ENCODE measurements at places on chromosomes 1 and 21.
A peak's percentile ranks its signal among the peaks of the same experiment; 100 is the strongest.

DNA sequence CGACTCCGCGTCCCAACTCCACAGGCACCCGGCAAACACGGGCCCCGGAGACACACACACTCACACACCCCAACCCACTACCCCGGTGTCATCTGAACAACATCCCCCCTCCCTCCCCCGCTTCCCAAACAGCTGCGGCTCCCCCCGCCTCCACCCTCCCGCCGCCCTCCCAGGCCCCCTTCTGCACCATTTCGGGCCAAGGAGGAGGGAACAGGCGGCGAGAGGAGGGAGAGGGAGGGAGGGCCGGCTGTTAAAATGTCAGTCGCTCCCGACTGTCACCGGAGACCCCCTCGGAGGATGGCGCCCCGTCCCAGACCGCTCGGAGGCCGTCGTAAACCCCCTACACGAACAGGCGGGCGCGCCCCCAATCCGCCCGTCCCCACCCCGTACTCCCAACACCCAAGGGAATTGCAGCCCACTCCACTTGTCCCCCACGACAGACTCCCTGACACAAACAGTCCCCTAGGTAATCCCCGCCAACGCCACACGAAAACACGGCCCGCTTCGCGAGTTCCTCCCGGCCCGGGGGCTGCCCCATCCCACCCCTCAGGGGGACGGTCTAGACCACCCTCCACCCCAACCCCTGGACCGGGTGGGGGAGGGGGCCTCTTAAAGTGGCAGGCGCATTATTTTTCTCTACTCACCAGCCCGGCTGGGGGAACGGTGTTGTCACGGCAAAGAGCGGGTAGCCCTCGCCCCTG lies 583 bp downstream of the MEF2D start:
- DNase-seq, result no peak
- peaks cover 2% of the 10 kb centered on the region for H3K36me3 ChIP-seq
- H3K4me1 ChIP-seq, result peaks cover 59% of the 10 kb centered on the region
- H3K4me3 ChIP-seq, result peak overlapping the region; percentile 89
- no peaks in the 10 kb centered on the region for H3K27me3 ChIP-seq

DNA sequence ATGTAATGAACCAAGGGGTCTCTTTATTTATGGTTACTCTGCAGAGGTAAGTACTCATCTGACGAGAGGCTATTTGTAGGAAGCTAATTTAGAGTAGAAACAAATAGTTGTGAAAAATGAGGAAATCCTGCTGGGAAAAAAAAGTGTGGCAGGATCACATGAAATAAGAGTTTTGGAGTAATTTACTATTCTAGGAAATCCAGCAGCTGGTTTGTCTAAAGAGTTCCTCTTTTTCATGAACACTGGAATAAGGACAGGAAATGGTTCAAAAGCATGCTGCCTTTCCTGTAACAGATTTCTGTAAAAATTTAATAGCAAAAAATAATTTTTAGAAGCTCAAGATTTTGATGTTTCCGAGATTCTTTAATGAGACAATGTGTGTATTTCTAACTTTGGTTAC lies 177.3 kb downstream of the CHRM3 start:
- no peak overlapping the region for H3K27ac ChIP-seq
- H3K4me3 ChIP-seq, result no peak overlapping the region
- no peaks in the 10 kb centered on the region for H3K36me3 ChIP-seq
- H3K27me3 ChIP-seq, result no peaks in the 10 kb centered on the region
- no peaks in the 10 kb centered on the region for H3K4me1 ChIP-seq

DNA sequence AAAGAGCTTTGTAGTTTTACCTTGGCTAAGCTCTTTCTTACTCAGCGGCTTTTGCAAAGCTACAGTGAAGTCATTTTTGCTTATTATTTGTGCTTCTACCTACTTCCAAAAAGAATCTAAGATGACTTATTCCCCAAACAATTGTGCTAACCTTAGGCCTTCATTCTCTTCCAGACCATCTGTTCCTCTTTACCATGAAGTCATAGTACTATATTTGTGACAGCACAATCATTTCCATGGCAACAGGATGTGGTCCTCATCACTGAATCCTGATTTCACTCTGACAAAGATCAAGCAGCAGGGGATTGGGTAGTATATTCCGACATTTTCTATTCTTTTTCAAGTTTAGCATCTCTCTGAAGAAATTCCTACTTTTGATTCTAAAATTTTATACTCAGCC lies 24.8 kb upstream of the NMNAT2 start:
- H3K27ac ChIP-seq, result no peak overlapping the region
- peak; percentile 20 for DNase-seq
- no peaks in the 10 kb centered on the region for H3K36me3 ChIP-seq
- no peaks in the 10 kb centered on the region for H3K4me1 ChIP-seq

GRCh38 chr1:20983297-20983889 lies 193.3 kb downstream of the EIF4G3 start:
- no peaks in the 10 kb centered on the region for H3K4me1 ChIP-seq
- H3K27ac ChIP-seq, result no peak overlapping the region
- no peaks in the 10 kb centered on the region for H3K27me3 ChIP-seq
- H3K4me3 ChIP-seq, result no peak overlapping the region
- no peak for DNase-seq

DNA sequence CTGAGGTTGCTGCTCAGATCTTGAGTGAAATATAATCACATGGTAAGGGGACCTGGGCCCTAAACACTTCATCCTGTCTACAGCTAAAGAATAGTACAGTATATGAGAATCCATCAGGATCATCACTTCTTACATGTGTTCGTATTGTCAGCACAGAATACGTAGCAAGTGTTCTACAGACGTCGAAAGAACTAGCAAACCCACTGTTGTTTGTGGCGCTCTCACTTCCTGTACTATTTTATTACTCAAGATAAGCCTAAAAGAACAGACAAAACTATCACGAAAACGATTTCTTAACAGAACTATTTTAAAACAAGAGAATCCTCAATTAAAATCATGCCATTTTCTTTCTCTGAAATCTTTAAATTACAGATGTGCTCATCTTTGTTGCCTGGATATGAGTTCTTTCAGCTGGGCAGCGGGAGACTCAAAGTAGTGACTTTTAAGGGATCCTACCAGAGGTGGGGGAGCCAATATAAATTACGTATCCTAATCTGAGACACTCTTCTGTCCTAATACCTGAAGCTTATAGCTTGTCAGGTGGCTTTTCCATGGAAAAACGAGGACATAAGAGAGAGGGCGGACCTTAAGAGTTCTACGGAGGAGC lies 724 bp downstream of the ST7L start:
- H3K27me3 ChIP-seq, result no peaks in the 10 kb centered on the region
- H3K36me3 ChIP-seq, result no peaks in the 10 kb centered on the region
- H3K4me3 ChIP-seq, result peak overlapping the region; percentile 97
- DNase-seq, result peak; percentile 32
- H3K4me1 ChIP-seq, result peaks cover 3% of the 10 kb centered on the region

DNA sequence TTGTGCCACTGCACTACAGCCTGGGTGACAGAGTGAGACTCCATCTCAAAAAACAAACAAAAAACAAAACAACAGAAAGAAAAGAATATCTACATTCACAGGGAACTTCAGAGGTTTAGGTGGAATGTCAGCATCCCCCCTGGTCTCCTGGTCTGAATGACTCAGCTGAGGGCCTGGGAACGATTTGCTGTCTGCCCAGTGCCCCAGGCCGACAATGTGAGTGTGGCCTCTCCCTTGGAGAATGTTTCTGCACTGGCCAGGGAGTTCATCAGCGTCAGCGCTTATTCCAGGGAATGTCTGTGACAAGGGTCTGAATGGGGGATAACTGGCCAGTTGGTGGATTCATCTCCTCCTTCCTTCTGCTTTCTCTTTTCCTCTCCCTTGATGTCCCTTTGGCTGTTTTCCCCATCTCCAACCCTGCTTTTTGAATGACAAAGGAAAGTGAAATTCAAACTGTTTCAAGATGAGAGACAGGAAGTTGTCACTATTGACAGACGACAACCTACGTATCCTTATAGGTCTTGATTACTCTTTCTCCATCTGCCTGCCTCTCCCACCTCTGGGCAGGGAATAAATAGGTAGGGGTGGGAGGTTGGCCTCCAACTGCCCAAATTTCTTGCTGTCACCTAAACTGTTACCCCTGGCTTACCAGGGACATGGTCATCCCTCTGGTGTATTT lies 213.1 kb downstream of the HHAT start:
- H3K4me1 ChIP-seq, result no peaks in the 10 kb centered on the region
- DNase-seq, result peak; percentile 47
- no peaks in the 10 kb centered on the region for H3K27me3 ChIP-seq
- H3K36me3 ChIP-seq, result no peaks in the 10 kb centered on the region

DNA sequence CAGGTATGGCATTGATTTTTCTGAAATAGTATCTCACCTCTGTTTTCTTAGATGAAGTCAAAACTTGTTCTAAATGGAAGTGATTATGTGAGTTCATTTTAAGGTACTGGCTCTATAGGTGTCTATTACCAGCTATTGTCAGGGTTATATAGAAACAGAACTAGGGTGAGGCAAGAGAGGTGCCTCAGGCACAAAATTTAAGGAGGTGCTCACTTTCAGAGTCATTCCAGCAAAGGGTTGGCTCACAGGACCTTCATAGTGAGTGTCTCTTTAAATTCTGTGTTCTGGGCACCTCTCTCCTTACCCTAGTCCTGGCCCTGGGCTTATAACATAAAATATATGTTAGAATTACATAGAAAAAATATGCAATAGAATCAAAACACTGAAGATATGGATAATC lies 49.3 kb downstream of the KIAA0319L start:
- H3K36me3 ChIP-seq, result no peaks in the 10 kb centered on the region
- no peaks in the 10 kb centered on the region for H3K27me3 ChIP-seq
- H3K27ac ChIP-seq, result no peak overlapping the region
- no peak overlapping the region for H3K4me3 ChIP-seq

DNA sequence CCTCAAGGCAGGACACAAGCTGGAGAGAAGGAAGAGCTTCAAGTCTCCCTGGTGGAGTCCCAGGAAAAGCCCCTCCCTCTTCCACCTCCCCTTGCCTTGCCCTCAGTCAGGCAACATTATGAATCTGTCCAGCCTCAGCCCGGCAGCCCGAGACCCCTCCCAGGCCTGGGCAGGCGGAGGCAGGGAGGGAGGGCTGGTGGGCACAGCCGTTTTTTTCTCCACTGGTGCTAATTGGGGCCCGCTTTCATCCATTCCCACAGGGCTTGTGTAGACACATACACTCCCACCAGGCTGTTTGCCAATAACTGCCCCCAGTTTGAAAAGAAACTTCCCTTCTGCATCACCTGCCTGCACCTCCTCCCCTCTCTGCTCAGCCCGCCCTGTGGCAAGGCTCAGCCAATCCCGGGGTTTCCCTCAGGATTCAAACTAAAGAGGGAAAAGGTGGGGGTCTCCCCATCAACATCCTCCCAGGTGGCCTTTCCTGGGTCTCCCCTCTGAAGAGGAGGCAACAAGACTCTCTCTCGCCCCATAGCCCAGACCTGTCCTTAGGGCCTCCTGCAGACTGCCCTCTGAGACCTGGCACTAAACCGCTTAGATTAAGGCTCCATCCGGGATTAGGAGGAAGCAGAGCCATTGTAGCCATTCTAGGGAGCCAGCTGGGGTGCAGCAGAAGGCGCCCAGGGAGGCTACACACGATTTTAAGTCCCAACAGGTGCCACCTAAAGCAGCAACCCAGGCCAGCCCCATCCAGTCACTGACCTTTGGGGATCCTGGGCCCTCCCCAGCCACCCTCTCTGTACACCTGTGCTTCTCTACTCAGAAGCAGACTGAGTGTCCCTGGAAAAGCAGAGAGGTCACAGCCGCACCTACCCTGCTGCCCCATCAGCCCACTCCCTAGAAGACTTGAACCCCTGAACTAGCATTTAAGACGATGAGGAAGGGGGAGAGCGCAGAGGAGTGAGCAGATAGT lies 3.5 kb downstream of the IGSF9 start:
- no peak overlapping the region for H3K27ac ChIP-seq
- H3K4me1 ChIP-seq, result no peaks in the 10 kb centered on the region
- DNase-seq, result no peak
- H3K36me3 ChIP-seq, result no peaks in the 10 kb centered on the region

GRCh38 chr1:178659789-178660208 lies 65.2 kb upstream of the RALGPS2 start:
- no peak overlapping the region for H3K27ac ChIP-seq
- no peaks in the 10 kb centered on the region for H3K36me3 ChIP-seq
- no peak overlapping the region for H3K4me3 ChIP-seq
- DNase-seq, result no peak
- H3K4me1 ChIP-seq, result no peaks in the 10 kb centered on the region

DNA sequence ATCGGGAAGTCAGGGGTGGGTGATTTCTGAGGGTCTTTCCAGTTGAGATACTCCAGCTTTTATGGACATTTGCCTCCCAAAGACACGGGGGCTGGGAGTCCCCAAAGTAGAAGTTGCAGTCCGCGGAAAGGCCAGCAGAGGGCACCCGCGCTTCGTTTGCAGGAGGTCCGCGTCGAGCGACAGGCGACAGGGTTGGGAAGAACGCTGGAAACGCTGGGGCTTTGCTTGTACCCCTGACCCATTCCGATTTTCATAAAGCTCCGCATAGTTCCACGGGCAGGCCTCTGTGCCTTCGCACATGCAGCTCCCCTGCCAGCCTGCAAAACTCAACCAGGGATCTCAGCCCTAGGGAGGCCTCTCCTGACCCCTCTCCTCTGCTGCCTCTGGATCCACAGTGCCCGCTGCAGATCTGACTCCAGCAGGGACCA lies 44.2 kb upstream of the LAPTM5 start:
- peak; percentile 28 for DNase-seq
- no peaks in the 10 kb centered on the region for H3K27me3 ChIP-seq
- no peak overlapping the region for H3K27ac ChIP-seq
- H3K4me1 ChIP-seq, result peaks cover 2% of the 10 kb centered on the region

GRCh38 chr21:42555756-42556438 lies 42.2 kb downstream of the SLC37A1 start:
- H3K27ac ChIP-seq, result no peak overlapping the region
- no peaks in the 10 kb centered on the region for H3K36me3 ChIP-seq
- H3K4me1 ChIP-seq, result no peaks in the 10 kb centered on the region
- no peak overlapping the region for H3K4me3 ChIP-seq

- DNase-seq, result no peak
- no peak overlapping the region for H3K27ac ChIP-seq
- H3K4me3 ChIP-seq, result no peak overlapping the region
- no peaks in the 10 kb centered on the region for H3K36me3 ChIP-seq
- no peaks in the 10 kb centered on the region for H3K27me3 ChIP-seq
- H3K4me1 ChIP-seq, result no peaks in the 10 kb centered on the region
Measured at GRCh38 chr1:48248356-48248755, 25.8 kb downstream of the SLC5A9 start.

DNA sequence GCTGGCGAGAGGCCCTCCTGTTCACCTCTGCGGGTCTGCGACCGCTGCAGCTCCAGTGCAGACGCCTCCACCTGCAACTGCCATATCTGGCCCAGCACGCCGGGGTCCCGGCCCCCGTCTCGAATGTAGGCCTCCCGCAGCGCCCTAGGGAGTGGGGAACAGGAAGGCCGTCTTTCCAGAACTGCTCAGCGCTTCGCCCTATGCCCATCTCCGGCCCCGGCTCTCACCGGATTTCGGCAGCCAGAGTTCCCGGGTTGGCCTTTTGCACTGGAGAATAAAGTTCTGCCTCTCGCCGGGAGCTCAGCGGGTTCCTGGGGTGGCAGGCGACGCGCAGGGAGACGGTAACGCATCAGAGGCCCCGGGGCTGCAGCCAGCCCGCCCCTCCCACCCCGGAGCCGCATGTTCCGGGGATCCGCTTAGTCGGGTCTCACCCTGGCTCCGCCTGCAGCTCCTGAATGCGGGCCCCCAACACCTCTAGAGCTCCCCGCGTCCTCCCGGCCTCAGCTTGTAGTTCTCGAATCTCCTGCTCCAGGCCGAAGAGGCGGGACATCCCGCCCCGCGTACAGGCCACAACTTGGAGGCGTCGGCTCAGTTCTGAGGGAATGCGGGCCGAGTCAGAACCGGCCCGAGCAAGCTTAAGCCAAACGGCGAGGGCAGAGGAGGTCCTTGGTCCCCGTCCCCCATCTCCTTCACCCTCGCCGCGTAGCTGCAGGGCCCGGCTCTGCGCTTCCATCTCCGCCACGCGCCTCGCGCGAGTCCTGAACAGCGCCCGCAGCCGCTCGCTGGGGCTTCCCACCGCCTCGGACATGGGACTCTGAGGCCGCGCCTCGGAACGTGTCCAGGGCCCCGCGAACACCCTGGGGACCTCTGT lies 1.1 kb downstream of the CCDC17 start:
- H3K4me3 ChIP-seq, result no peak overlapping the region
- no peak for DNase-seq
- peaks cover 7% of the 10 kb centered on the region for H3K36me3 ChIP-seq
- H3K4me1 ChIP-seq, result peaks cover 2% of the 10 kb centered on the region

Measured in fibroblast of lung (primary cell).